Foreskin fibroblast (primary cell): ENCODE measurements at places on chromosomes 3 and 15.

GRCh38 chr3:141078200-141078599, 27.1 kb downstream of the SPSB4 start:
- DNase-seq: no peak

DNA sequence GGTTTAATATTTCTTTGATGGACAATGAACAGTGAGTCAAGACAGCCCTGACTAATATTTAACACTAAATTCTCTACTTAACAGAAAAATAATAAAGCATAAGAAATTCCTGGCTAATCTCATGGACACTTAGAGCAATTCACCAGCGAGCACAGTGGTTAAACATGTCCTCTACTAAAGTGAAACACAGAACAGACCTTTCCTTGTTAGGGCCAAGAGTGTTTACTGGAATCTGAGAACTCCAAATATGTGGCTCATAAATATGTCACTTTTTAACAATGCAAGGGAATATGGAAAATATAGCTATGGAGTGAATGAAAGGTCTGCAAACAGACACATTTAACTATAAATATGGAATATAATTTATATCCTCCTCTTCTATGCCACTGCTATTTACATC, 18.6 kb upstream of the IGSF10 start:
- DNase-seq: no peak

DNA sequence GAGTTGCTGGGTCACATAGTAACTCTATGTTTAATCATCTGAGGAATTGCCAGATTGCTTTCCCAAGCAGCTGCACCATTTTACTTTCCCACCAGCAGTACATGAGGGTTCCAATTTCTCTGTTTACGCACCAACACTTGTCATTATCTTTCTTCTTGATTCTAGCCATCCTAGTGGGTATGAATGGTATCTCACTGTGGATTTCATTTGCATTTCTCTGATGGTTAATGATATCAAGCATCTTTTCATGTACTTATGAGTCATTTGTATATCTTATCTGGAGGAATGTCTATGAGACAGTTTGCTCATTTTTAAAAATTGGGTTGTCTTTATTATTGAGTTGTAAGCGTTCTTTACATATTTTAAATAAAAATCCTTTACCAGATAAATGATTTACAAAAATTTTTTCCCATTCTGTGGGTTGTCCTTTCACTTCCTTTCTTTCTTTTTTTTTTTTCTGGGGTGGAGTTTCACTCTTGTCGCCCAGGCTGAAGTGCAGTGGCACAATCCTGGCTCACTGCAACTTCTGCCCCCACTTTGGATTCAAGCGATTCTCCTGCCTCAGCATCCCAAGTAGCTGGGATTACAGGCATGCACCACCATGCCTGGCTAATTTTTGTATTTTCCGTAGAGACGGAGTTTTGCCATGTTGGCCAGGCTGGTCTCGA, 8.9 kb upstream of the SGO1 start:
- DNase-seq: peak; percentile 4

GRCh38 chr3:107367353-107367752, 9.9 kb upstream of the CCDC54 start:
- peak; percentile 56 for DNase-seq

DNA sequence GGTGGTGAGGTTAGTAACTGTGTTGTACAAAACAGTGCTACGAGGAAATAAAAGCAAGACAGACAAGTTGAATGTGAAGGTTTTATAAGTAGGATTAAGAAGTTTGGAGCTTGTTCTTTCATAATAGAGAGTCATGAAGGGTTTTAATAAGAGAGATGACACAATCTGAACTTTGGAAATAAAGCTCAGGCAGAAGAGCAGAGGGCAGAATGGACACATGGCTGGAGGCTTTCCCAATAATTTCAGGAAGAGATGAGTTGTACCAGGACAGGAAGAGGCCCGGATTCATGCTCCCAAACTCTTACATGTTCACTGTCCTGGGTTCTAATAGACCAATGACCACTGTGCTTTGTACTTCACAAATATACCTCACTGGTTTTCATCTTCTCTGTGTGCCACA, 194.8 kb downstream of the SLC9A9 start:
- DNase-seq: peak; percentile 62

DNA sequence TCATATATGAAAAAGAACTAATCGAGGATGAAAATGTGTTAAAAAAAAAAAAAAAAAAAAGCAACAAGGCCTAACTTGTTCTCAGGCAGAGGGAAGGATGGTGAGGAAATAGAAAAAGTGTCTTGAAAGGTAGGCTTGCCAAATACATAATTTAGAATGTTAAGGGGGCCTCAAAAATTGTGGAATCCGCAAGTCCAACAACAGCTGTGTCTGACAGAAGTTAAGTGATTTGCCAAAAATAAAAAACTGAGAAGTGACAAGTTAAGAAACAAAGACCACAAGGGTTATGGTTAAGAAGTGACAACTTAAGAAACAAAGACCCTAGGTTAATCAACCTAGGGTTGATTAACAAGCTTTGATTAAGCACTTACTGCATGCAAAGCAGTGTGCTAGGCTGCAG, 110.6 kb downstream of the P2RY1 start:
- no peak for DNase-seq

DNA sequence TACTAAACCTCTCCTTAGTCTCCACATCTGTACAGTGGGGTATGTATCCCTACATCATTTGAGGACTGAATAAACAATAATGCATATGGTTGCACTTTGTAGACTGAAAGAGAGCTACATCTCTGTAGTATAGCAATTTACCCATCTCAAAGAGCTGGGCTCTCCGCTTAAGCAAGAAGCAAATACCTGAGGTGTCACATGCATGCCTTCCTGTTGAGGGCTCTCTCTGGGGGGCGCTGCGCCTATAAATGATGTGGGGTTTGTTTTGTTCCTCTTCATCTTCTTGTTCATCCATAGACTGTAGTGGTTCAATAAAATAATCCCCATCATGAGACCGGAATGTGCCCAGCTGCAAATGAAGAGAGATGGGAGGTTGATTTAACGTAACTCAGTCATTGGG, 6.8 kb downstream of the ADAMTS9 start:
- no peak for DNase-seq

- peak; percentile 18 for DNase-seq
Observed at GRCh38 chr3:135896613-135897012, 68.9 kb upstream of the PPP2R3A start.
